Activated naive CD8-positive, alpha-beta T cell treated with anti-CD3 and anti-CD28 coated beads, Interleukin-2, amount 10 ng/mL, durations not matched to agents 7 days and 5 days (primary cell): ENCODE measurements at places on chromosomes 2 and 18.

- DNase-seq = no peak
Observed at GRCh38 chr2:39403311-39403710, 33.8 kb downstream of the MAP4K3 start.

DNA sequence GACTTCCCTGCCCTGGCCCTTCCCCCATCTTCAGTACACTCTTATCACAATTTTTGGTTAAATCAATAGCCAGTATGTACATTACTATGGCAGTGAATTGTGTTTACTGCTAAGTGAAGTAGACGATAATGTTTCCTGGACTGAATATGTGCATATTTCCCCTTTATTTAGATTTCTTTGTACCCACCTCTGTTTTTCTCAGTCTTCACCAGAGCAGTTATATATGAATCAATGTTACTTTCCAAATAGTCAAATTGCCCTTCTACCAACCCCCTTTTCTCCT lies 97.1 kb upstream of the HS6ST1 start:
- no peak for DNase-seq

GRCh38 chr2:43748333-43748732 lies 25.5 kb upstream of the DYNC2LI1 start:
- DNase-seq = no peak

GRCh38 chr2:215554689-215555498 lies 119.0 kb upstream of the FN1 start:
- no peak for DNase-seq

GRCh38 chr18:68150961-68151360 lies 563.9 kb downstream of the TMX3 start:
- DNase-seq = no peak

DNA sequence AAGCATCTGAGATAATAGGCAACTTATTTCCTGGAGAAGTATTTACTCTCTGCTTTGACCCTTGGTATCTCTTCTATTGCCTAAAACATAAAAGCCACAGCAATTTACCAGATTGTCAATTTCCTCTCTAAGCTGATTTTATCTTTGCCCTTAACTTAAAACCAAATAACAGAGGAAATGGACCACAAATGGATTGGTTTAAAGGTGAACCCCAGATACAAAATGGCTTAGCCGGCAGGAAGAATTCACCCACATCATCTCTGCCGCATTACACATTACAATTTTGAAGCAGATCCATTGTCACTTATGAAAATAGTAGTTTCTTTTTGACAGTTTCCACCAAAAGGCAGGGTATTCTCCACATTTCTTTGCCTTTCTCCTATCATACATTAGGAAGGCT lies 585.8 kb upstream of the CHAC2 start:
- no peak for DNase-seq

- no peak for DNase-seq
Observed at GRCh38 chr2:23521060-23521459, 136.1 kb downstream of the KLHL29 start.

DNA sequence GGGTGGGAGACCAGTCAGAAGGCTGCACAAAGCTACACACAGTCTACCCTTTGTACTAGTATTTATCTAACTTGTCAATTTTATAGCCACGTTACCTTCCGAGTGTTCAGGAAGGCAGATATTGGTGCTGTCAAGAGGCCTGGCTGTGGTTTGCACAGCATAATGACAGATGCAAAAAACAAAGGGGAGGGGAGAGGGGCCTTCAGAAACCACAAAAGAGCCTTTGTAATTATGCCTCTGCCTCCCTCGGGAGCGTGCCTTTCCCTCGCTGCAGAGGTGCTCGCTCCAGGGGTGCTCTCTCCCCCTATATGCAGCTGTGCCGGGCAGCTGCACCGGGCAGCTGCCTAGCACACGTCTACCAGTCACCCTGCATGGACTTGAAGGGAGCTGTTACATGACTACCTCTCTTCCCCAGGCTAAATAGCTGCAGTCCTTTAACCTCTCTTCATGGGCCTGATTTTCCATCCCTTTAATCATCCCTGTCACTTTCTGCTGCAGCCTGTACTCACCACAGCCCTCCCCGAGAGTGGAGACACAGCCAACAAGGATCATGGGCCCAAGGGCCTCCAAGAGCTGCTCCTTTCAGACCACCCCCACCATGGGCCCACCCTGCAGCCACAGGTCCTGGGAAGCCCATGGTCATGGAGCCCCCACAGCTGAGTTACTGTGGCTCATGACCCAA lies 168.4 kb upstream of the PKDCC start:
- DNase-seq = no peak

DNA sequence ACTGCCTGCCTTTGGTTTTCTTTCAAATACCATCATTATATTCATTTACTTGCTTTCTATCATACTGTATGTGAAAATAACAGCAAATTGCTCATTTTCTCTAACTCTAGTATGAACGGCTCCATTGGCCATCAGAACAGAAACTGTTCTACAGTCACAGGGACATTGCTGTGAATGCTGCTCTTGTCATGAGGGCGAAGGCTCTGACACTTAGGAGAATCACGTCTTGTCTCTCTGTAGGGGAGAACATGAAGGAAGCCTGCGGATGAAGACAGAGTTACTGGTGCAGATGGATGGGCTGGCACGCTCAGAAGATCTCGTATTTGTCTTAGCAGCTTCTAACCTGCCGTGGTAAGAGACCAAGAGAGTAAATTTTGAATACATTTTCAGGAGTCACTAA lies 41.7 kb upstream of the ELOA2 start:
- DNase-seq = no peak

DNA sequence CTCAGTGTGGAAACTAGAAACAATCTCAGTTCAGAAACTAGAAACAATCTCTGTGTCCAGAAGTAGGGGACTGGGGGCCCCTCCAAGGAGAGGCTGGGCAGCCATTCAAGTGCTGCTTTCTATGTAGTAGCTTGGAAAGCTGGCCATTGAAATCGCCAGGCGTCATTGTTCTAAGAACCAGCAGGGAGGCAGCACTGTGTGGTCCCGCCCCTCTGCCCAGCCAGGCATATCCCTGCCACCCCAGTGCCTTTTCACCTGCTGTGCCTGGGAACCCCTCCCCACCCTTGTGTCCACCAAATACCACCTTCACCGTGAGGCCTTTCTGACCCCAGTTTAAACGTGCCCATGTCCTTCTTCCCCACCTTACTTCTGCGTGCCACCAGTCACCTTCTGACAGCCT lies 221.6 kb downstream of the GBX2 start:
- DNase-seq = no peak

GRCh38 chr18:45689396-45689795 lies 34.6 kb upstream of the SLC14A1 start:
- no peak for DNase-seq

GRCh38 chr18:7117390-7118355 lies at the start of gene LAMA1:
TSS of gene LAMA1 (minus strand) at chr18:7117797. CDS start at chr18:7117720, 77 bp downstream.
- peak; percentile 21 for DNase-seq

DNA sequence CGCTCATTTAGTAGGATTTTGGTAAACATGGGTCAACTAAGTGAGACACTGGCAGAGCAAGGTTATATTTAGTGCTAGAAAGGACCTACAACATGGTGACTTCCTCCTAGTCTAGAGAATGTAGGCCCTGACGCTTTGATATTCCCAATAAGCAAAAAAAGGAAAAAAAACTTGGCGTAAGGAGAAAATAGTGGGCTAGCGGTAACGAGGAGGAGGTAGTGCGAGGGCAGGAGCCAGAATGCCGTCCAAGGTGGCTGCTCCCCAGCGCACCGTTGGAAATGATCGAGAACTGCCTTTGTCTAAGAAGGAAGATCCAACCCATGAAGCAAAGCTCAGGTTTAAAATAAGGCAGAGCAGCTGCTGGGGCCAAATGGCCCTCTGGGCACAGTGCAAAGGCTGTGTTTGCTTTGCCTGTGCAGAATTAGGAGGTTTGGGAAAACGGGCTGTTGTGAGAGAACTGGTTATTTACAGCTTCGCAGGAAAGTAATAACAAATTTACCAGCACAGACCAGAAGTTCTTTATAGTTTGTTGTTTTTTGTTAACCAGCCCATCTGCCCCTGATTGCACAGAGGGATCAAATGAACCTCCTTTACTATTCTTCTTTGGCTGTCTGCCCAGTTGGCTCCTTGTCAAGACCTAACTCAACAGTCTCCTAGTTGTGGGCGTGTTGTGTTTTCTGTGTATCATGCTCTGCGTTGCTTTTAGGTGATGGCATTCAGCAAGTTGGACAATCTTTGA lies 86.6 kb downstream of the ITGB1BP1 start:
- no peak for DNase-seq

DNA sequence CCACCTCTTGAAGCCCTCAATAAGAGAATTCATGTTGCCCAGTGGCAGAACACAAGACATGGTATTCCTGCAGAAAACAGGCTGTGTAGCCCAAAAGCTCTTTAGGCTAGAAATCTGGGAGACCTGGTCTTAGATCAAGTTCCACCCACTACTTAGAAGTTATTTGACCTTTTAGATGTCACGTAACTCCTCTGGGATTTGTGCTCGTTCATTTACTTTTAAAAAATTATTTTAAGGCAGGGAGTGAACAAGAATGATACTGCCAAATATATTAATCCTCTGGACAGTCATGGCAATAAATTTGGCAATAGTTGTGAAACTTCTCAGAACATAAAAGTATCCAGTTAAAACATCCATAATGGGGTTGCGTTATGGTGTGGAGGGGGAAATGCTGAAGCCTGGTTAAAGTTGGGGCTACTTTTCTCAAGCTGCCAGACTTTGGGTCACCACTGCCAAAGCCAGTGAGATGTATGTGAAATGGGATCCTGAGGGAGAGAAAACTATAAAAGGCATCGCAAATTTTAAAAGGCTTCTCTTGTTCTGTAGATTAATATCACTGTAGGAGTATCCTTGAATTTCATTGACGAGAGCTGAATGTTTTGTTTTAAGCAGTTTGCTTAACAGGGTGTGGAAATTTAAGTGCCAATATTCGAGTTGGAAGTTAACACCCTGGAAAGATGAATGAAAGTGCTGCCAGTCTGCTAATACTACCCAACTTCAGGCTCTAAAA lies 15.8 kb downstream of the DAPL1 start:
- DNase-seq = no peak

DNA sequence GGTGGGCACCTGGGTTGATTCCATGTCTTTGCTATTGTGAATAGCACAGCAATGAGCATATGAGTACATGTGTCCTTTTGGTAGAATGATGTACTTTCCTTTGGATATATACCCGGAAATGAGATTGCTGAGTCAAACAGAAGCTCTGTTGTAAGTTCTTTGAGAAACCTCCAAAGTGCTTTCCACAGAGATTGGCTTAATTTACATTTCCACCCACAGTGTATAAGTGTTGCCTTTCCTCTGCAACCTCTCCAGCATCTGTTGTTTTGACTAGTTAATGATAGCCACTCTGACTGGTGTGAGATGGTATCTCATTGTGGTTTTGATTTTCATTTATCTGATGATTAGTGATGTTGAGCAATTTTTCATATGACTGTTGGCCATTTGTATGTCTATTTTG lies 194.8 kb downstream of the ZNF804A start:
- no peak for DNase-seq

DNA sequence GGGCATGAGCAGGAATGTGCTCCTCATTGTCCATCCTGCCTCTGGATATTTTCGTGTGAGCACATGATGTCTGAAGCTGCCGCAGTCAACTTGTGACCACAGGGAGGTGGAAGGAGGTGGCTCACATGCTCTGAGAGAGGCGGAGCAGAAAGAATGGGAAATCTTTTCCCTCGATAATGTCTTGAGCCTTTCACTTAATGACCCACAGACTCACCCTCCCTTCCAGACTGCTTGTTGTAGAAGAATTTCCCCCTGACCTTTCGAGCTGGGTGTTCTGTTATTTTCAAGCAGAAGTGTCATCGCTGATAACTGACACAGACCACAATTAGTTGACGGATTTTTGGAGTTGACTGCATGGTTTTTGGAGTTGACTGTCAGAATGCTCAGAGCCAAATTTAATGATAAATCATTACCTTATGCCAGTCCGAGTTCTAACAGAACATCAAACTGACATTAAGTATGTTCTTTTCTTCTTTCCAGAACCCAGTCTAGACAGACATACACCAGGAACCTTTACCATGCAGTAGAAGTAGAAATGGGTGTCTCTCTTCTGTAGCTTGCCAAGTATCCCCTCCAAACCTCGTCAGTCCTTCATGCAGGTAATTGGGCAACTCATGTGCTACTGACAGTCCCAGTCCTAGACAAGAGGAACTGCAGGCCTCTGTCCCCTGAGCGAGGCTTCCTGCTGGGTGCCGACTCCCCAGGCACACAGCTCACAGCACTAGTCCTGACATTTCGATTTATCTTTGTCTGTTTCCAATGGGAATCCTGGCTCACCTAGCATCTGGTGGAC lies 29.4 kb upstream of the RTTN start:
- no peak for DNase-seq

GRCh38 chr2:70143314-70144150 lies 47.3 kb downstream of the C2orf42 start:
- no peak for DNase-seq

DNA sequence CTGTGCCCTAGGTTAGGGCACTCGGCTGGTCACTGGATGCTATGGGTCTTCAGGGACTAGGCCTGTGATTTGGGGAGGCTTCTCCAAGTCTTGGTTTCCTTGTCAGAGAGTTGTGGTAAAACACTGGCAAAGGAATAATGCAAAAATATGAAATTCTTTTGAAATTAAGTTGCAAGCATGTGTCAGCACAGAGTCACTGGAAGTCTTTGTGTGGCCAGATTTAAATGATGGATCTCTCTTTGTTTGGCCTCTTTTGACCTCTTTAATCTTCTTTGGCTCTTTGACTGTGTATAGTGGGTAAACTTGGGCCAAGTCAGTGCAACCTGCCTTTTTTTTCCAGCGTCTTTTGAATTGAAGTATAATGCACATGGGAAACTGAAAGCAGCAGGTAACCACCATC lies 12.1 kb downstream of the HK2 start:
- no peak for DNase-seq

- DNase-seq = no peak
Observed at GRCh38 chr2:200310545-200310971, 4.1 kb downstream of the SPATS2L start.

GRCh38 chr2:152874955-152875354 lies 156.5 kb downstream of the ARL6IP6 start:
- no peak for DNase-seq

GRCh38 chr18:79944126-79944731 lies 7.2 kb downstream of the SLC66A2 start:
- DNase-seq = peak; percentile 54

DNA sequence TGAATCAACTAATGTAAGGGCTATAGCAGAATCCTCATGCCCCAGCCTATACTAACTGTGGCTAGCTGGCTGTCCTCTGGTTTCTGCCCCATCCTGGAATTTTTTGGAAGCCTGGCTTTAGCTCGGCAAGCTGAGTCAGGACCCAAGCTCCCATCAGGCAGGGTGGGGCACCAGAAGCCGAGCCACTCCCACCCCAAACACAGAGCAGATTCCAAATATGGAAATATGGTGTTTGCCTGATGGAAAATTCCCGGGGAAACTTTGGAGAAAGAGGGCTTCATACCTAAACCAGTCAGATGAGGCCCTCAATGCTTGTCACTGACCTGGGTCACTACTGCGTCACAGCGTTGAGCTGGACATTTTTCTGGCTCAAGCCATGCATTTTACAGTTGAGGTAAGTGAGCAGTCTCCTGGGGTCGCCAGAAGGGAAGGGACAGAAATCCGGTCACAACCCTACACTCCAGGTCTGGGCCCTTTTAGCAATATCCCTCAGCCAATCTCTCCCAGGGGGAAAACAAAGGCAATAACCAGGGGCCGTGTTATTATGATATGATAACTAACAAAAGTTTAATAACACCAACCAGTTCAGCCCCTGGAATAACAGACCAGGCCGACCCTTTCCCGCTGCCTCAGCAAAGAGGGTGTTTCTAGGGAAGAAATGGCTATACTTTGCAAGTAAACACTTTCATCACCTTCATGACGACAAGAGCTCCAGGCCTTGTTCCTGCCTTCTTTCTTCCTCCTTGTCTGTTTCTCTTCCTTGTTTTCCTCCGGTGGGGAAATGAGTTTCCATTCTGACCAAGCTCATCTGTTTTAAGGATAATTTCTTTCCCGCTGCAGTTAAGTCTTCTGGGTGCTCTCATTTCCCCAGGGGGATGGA lies 37.7 kb downstream of the PSD4 start:
- DNase-seq = no peak

- no peak for DNase-seq
Observed at GRCh38 chr2:19812166-19812565, 89.6 kb downstream of the TTC32 start.
